ENCODE measurements at places on chromosomes 6 and 20.

GRCh38 chr20:11234608-11235007 is 560.8 kb upstream of the JAG1 start:
- DNase-seq, result no peak

- DNase-seq, result no peak
Observed at GRCh38 chr6:44275271-44275748, 5.1 kb downstream of the TMEM151B start.

DNA sequence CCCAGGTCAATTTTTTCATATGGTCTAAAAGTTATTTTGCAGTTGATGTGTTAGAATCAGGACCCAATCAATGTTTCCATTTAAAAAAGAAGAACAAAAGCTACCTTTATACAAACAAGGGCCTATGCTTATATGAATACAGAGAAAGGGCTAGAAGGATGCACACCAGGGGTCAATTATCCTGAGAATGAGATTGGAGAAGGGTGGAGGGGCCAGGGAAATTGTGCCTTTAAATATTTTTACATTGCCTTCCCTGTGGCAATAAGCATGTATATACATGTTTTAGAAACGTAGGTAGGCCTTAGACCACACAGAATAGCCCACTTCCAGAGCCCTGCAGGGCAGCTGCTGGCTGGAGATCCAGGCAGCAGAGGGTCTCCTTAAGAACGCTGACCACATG is 12.7 kb downstream of the EXOC2 start:
- DNase-seq, result no peak

DNA sequence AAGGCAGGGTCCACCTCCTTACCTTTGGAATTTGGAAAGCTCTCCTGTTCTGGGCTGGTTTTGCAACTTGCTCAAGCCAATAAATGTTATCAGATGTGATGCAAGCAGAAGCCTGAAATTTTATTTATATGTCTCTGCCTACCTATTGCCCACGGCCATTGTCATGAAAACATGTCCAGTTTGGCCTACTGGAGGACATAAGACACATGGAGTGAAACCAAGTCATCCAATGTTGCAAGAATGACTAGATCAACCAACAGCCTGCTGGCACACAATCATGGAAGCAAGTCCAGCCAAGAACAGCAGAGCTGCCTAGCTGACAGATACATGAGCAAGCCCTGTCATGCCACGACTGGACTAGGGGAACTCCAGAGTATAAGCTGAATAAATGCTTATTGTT is 56.7 kb upstream of the IRAK1BP1 start:
- DNase-seq, result no peak

- DNase-seq, result no peak
Observed at GRCh38 chr6:26307850-26308249, 57.1 kb upstream of the BTN3A2 start.

DNA sequence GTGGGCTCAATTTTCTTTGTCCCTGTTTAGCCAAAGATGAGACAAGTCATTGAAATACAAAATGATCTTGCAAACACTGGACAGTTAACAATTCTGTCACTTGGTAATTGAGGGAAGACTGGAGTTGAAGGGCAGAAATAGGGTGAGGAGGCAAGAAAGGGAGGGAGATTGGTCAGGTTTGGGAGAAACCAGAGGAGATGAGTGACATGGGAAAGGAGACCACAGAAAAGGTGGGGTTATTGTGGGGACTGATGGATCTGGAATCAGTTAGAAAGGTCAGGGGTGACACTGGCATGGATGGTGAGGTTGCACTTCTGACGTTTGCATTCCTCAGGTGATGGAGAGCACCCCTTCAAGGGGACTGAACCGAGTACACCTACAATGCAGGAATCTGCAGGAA is 693 bp downstream of the GTF2H4 start:
- DNase-seq, result no peak

DNA sequence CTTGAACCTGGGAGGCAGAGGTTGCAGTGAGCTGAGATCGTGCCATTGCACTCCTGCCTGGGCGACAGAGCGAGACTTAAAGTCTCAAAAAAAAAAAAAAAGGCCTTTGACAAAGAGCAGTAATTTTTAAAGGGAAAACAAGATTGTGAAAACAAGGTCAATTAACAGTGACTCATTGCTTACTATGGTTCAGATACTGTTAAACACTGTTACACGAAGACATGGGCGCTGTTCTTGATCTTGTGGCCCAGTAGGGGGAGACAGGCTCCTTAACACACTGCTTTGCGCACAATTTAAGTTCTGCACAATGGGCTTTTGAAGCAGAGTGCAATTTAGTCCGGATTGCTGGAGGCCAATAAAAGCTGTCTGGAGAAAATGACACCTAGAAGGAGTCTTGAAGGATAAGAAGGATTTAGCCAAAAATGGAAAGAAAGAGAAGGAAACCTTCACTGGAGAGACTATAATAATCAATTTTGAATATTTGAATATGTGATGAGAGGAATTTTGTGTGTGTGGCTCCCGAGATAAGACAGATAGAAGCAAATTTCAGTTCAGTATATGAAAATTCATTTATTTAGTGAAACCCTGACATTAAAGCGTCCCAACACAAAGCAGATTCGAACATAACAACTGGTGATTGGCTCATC is 6.0 kb upstream of the LATS1 start:
- DNase-seq, result peak; percentile 23

DNA sequence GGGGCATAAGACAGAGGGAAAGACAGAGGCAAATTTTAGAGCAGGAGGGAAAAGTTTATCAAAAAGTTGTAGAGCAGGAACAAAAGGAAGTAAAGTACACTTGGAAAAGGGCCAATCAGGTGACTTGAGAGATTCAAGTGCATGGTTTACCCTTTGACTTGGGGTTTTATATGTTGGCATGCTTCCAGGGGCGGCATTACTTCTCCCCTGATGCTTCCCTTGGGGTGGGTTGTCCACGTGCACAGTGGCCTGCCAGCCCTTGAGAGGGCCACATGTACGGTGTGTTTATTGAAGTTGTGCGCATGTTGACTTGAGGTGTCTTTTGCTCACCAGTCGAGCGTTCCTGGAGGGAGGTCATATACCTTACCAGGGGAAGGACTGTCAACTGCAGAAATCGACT is 259.5 kb upstream of the JARID2 start:
- no peak for DNase-seq

DNA sequence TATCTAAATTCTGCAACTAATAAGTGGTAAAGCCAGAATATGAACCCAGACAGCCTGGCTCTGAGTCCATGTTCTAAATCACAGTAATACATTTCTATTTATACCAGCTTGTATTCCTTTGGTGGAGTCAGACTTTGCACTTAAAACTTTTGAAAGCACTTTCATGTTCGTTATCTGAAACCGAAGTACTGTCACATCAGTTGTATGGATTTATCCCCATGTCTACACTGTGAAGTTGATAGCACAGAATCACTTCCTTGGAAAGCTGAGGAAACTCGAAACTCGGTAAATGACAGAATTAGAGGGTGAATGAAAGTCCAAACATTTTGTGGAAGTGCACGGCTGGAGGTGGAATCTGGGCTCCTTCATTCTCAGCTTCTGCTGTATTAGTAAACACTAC is 28.3 kb upstream of the CTAGE9 start:
- DNase-seq, result no peak

- no peak for DNase-seq
Observed at GRCh38 chr20:25226433-25227316, 21.2 kb upstream of the PYGB start.

GRCh38 chr20:23298155-23298554 is 52.4 kb upstream of the NXT1 start:
- no peak for DNase-seq

- DNase-seq, result no peak
Observed at GRCh38 chr6:160505970-160506369, 157.8 kb downstream of the SLC22A3 start.

GRCh38 chr6:5498579-5498899 is 237.2 kb downstream of the FARS2 start:
- no peak for DNase-seq

DNA sequence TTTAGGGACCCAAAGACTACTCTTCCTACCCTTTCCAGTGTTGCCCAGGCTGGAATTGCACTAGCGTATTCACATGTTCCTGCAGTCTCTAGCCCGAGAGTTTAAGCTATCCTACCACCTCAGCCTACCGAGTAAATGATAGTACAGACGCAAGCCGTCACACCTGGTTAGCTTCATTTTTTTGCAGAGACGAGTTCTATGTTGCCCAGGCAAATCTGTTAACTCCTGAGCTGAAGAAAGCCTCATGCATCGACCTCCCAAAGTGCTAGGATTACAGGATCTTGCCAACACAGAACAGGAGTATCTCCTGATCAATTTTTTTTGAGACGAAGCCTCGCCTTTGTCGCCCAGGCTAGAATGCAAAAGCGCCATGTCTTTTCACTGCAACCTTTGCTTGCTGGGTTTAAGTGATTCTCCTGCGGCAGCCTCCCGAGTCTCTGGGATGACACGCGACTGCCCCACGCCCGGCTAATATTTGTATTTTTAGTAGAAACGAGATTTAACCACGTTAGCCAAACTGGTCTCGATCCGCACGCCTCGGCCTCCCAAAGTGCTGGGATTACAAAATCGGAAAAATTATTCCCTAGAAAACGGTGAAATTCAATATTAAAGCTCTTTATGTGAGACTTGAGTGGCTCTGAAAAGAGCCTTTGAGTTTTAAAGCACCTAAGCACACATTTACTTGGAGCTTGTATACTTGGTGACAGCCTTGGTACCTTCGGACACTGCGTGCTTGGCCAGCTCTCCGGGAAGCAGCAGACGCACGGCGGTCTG is 128.5 kb downstream of the HFE start:
- no peak for DNase-seq

DNA sequence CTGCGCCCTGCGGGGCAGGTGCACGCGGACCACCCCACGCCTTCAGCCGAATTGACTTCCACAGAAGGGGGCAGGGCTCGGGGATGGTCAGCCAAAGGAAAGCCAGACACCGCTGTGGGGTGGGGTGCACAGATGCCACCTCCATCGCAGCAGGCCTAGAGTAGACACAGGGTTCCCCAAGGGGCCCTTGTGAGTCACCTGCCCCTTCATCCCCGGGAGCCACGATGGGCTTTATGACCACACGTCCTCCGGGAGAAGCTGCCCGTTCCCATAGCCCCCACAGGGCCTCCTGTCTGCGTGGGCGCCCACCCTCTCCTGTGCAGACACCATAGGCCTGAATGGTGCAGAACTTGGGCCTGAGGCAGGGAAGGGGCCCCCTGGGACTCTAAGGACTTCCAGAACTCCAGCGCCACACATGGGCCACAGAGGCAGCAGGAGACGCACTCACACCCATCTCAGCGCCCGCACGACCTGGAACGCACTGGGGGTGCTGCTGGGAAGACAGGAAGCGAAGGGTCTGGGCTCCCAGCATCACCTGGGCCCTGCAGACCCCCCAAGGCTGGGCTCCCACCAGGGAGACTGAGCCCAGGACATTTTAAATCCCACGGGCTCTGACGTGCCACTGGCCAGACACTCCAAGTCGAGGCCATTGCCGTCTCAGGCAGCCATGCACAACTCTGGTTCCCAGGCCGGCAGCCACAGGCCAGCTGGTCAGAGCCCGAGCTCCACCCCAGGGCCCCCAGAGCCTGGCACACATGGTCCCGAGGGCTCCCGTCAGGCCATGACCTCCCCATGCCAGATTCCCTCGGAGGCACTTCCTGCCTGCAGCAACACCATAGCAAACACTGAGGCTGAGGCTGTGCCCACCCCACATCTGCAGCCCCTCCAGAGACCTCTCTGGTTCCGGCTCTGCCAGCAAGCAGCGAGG is 134.2 kb downstream of the DLL1 start:
- DNase-seq, result no peak
